ENCODE measurements at places on chromosomes 1 and 21. TPM values are rescaled to one million over a fixed set of nuclear protein-coding genes. Genes with fewer than 3 reads are reported as not detected.

DNA sequence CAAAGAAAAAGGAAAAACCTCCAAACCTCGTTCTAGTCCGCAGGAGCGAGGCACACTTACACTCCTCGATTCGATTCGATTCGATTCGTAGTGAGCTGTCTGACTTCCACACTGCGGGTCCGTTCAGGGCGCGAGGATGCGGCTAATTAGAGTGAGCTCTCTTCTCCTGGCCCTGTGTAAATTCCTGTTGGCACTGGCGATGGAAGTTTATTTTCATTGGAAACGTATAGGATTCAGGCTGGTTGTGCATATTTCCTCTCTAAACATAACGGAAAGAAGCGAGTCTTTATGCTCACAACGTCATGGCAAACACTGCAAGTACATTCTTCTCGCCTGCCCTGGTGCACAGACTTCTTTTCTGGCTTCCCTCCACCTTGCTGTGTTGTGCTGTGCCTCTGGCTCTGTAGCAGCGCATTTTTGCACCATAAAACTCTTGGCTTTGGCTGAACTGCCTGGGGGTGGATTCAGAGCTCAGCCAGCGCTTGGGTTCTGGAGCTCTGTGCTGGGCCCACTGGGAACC is 2.7 kb downstream of the HUNK start:
- H3K36me3 ChIP-seq: no peaks in the 10 kb centered on the region
- no peak overlapping the region for H3K4me3 ChIP-seq
- no peaks in the 10 kb centered on the region for H3K4me1 ChIP-seq
- H3K27ac ChIP-seq: no peak overlapping the region
- DNase-seq: no peak

DNA sequence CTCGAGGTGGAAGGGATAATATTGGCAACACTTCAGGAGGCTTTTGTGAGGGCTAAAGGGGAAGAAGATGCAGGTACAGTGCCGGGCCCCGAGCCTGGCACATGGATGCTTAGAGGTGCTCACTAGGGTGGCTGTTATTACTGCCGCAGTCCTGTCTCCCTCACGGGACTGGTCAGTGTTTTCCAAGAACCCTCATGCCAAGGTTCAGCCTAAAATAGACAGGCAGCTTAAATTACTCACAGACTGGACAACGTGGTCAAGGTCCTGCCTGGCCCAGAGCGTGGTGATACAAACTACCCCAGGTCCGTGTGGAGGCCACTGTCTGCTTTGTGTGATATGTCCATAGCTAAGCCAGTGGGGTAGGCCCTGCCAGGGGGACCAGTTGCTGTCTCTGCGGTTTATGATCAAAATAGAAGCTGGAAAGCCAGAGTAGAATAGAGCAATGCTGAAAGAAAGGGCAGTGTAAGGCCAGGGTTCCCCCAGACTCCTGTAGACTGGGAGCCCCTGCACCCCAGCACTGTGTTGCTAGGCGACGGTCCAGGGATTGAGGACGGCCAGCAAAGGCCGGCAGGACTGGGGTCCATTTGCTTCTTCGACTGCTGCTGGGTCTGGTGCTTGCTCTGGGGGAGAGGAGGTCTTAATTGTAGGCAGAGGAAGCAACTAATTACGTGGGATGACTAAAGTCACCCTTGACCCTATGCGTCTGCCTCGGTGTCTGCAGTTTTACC is 36.1 kb downstream of the ELAPOR1 start:
- H3K4me3 ChIP-seq: no peak overlapping the region
- no peak for DNase-seq
- H3K36me3 ChIP-seq: no peaks in the 10 kb centered on the region
- peaks cover 9% of the 10 kb centered on the region for H3K4me1 ChIP-seq
- H3K27ac ChIP-seq: no peak overlapping the region
- H3K27me3 ChIP-seq: no peaks in the 10 kb centered on the region

DNA sequence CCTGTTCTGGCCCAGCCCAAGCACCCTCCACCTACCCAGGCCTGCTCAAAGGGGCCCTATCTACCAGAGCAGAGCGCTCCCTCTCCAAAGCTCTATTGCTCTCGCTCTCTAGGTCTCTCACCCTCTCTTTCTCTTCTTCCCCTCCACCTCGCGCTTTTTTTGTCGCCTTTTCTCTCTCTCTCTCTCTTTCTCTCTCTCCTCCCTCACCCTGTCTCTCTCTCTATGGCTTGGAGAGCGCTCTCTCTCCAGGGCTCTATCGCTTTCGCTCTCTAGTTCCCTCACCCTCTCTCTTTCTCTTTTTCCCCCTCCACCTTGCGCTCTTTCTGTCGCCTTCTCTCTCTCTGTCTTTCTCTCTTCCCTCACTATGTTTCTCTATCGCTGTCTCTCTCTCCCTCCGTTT is 3.4 kb upstream of the ZNF678 start:
- no peaks in the 10 kb centered on the region for H3K36me3 ChIP-seq
- no peak for DNase-seq
- no peaks in the 10 kb centered on the region for H3K27me3 ChIP-seq

GRCh38 chr1:243268751-243269460 is 13.1 kb downstream of the SDCCAG8 start:
- H3K4me3 ChIP-seq: no peak overlapping the region
- H3K4me1 ChIP-seq: peaks cover 57% of the 10 kb centered on the region
- H3K36me3 ChIP-seq: no peaks in the 10 kb centered on the region
- peak; percentile 39 for DNase-seq
- H3K27me3 ChIP-seq: no peaks in the 10 kb centered on the region

DNA sequence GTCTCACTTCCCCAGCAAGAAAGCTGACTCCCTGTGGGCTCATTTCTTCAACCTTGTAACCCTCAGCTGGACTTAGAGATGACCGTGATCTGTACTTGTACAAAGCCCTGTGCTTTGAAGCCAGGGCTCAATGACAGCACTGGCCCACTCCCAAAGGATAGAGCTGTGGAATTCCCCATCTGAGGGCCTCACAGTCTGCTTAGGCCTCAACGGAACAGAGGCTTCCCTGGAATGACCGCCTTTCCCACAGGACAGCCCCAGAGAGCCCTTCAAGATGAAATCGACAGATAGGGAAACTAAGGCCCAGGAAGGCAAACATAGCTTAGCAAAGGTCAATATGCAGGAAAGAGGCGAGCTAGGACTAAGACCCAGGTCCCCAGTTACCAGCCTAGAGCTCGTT is 11.5 kb downstream of the SLC9A1 start:
- no peak for DNase-seq
- peaks cover 18% of the 10 kb centered on the region for H3K4me1 ChIP-seq
- H3K4me3 ChIP-seq: no peak overlapping the region
- no peaks in the 10 kb centered on the region for H3K27me3 ChIP-seq
- H3K36me3 ChIP-seq: no peaks in the 10 kb centered on the region

- H3K36me3 ChIP-seq: no peaks in the 10 kb centered on the region
- no peak overlapping the region for H3K27ac ChIP-seq
- H3K27me3 ChIP-seq: no peaks in the 10 kb centered on the region
- no peak overlapping the region for H3K4me3 ChIP-seq
Observed at GRCh38 chr21:26082549-26082948, 88.0 kb downstream of the APP start.

DNA sequence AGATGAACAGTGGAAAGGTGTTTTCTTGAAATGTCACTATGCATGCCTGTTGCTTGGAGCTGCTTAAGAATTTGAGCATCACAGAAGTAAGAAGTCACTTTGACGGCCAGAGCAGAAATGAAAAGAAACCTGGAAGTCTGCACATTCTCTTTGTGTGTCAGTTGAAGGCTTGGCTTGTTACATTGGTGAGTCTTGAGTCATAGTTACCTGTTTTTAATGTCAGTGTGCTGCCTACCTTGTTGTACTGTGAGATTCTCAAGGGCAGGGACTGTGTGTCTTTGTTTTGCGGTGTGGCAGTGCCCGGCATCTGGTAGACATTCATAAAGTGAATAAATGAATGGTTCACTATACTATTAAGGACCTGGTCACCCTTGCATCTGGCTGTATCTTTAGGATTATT is 9.9 kb downstream of the OTUD3 start:
- no peaks in the 10 kb centered on the region for H3K27me3 ChIP-seq
- DNase-seq: no peak
- no peak overlapping the region for H3K27ac ChIP-seq
- no peaks in the 10 kb centered on the region for H3K36me3 ChIP-seq

GRCh38 chr21:33975548-33976081 is 60.0 kb upstream of the ATP5PO start:
- peak overlapping the region; percentile 83 for H3K27ac ChIP-seq
- H3K36me3 ChIP-seq: no peaks in the 10 kb centered on the region
- H3K4me1 ChIP-seq: peaks cover 64% of the 10 kb centered on the region
- no peak overlapping the region for H3K4me3 ChIP-seq
- no peaks in the 10 kb centered on the region for H3K27me3 ChIP-seq

DNA sequence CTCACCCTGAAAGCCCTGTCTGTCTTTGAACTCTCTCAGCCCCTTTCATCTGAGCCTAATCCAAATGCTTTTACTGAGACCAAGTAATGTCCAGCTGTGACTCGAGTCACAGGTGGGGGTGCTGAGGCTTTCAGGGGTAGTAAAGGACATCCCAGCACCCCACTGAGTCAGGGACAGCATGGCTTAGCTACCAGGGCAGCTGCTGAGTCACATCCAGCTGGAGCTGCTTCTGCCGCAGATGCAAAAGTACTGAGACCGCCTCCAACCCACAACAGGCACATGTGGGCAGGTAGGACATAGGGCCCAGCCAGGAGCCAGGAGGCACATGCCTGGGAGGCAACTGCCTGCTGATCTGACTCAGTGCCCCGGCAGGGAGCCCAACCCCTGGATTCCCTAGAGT is 6.7 kb upstream of the VSIG8 start:
- H3K27me3 ChIP-seq: no peaks in the 10 kb centered on the region
- H3K4me3 ChIP-seq: no peak overlapping the region
- no peaks in the 10 kb centered on the region for H3K4me1 ChIP-seq
- no peak overlapping the region for H3K27ac ChIP-seq
- no peaks in the 10 kb centered on the region for H3K36me3 ChIP-seq
- no peak for DNase-seq

DNA sequence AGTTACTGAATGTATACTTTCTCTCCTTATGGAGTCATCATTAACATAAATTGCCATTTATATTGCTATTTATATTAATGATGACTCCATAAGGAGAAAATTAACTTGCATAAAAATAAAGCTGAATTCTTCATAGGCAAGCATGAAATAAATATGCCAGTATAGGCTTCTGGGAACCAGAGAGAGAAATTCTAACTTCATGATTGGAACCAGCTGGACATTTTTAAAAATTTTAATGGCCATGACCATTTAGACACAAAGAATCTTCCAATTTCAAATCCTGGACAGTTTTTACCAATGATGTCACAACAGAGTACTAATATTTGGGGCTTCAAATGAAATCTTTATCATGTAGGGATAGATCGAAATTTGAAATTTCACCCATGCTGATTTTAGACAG is 268.7 kb downstream of the PTGER3 start:
- no peaks in the 10 kb centered on the region for H3K27me3 ChIP-seq
- no peak for DNase-seq
- no peak overlapping the region for H3K27ac ChIP-seq
- H3K36me3 ChIP-seq: no peaks in the 10 kb centered on the region
- H3K4me3 ChIP-seq: no peak overlapping the region

DNA sequence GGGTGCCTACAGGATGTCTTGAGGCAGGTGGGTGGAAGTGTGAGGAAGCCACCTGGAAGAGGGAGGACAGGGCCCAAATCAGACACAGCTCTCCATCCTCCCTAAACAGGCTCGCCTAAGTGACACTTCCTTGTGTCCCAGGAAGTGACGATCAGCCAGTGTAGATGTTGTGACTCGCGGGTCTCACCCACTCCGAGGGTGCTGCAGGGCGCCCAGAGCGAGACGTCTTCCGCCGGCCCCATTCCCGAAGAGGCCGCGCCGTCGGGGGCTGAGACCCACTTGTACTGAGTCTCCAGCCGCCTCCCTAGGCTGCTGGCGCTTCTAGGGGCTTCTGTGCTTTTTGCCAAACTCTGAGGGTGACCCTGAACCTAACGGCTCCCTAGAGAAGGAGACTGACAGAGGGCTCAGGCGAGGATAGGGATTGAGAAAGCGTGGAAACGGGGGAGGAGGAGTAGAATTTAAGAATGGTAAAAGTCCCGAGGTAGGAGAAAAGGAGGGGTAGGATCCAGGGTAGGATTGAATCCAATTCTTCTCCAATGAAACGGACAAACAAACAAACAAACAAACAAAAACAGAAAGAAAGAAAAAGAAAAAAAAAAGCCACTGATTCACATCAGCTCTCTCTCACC is 543 bp upstream of the MARK1 start:
- H3K4me3 ChIP-seq: peak overlapping the region; percentile 26
- no peaks in the 10 kb centered on the region for H3K4me1 ChIP-seq
- H3K36me3 ChIP-seq: no peaks in the 10 kb centered on the region
- H3K27ac ChIP-seq: peak overlapping the region; percentile 34
- DNase-seq: no peak

GRCh38 chr1:168167806-168168205 is 11.0 kb upstream of the TIPRL start:
- no peaks in the 10 kb centered on the region for H3K27me3 ChIP-seq
- no peak for DNase-seq
- H3K4me1 ChIP-seq: no peaks in the 10 kb centered on the region
- no peak overlapping the region for H3K4me3 ChIP-seq
- no peak overlapping the region for H3K27ac ChIP-seq
- no peaks in the 10 kb centered on the region for H3K36me3 ChIP-seq

DNA sequence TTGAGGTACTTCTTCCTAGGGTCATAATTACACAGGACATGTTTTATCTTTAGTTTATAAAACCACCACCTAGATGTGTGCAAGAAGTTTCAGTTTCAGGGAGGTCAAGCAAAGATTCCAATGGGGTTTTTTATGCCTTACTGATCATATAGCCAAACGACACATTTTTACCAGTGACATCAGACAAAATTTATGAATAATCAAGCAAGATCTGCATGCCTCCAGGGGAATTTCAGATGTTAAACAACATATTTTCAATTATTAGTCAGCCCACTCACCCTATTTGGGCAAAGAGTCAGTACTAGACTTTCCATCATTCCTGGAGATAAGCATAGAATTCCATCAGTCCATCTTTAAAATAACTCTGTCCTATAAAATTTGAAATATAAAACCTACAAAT is 867.4 kb downstream of the KCNT2 start:
- no peaks in the 10 kb centered on the region for H3K4me1 ChIP-seq
- H3K36me3 ChIP-seq: no peaks in the 10 kb centered on the region
- H3K27ac ChIP-seq: no peak overlapping the region

DNA sequence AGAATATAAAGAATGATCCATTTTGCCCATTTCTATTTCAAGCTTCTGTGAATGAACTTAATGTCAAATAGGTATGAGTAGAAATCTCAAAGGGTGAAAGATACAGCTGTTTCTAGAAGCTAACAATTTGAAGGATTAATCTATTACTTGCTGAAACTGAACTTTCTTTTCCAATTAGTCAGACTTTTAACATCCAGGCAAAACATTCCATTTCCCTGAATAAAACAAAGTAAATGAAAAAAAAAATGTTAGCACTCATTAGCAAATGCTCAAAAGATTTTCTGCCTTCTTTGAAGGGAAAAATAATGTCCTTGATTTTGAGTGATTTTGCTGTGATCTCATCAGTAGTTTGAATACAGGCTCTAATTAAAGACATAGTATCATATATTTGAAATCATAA is 447.6 kb upstream of the PRMT6 start:
- H3K36me3 ChIP-seq: no peaks in the 10 kb centered on the region
- H3K27ac ChIP-seq: no peak overlapping the region
- DNase-seq: no peak
- H3K27me3 ChIP-seq: no peaks in the 10 kb centered on the region
- no peak overlapping the region for H3K4me3 ChIP-seq

- H3K36me3 ChIP-seq: no peaks in the 10 kb centered on the region
- no peaks in the 10 kb centered on the region for H3K27me3 ChIP-seq
- DNase-seq: no peak
- H3K4me1 ChIP-seq: no peaks in the 10 kb centered on the region
Observed at GRCh38 chr21:28310171-28310685, 682.4 kb downstream of the LTN1 start.

The EFNA4 gene
- 16.0 TPM for total RNA-seq

The NECTIN4 gene
- 0.74 TPM for total RNA-seq

All from Caco-2 (cell line).